ENCODE measurements at places on chromosomes 5 and 9. TPM values are rescaled to one million over a fixed set of nuclear protein-coding genes. Genes with fewer than 3 reads are reported as not detected.

DNA sequence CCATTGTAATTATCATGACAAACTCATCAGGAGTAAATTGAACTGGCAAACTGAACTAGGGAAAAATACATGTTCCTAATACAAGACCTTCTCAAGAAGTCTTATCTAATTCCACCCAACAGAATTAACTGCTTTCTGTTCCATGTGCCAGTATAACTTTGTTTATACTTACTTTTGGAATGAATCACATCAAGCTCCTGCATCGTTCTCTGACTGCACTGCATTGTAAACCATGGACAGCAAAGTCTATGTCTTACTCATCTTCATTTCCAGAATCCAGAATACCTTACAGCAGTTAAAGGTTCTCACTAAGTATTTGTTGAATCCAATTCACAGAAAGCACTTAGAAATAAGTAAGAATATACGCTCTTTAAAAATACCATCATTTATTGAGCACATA lies 102.8 kb downstream of the PLK2 start:
- no peak for DNase-seq

The EPB41L4B gene
- polyA plus RNA-seq: 10.5 TPM

The GRXCR2 gene
- polyA plus RNA-seq: not detected

DNA sequence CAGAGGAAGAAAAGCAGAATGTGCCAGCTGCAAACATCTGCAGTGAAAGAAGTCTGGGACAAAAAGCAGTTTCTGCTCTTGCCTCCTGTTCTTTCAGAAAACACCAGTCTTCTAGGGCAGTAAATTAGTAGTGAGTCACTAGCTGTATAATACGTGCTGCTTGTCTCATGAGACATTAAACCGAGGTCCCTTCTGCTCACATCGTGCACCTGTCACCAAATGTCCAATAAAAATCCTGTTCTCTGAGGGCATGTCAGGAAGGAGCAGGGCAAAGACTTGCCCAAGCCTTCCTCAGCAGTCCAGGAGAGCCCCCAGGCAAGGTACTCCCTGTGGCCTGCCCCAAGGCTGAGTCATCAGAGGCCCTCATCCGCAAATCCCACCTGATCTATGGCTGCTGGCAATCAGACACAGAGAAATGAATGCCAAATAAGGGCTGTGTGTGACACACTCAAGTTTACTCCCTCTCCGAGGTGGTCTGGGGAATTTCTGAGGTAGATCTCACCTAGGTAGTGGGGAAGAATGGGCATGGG lies 255.3 kb upstream of the SMARCA2 start:
- DNase-seq: peak; percentile 22

The THOC3 gene
- 15.7 TPM for polyA plus RNA-seq

DNA sequence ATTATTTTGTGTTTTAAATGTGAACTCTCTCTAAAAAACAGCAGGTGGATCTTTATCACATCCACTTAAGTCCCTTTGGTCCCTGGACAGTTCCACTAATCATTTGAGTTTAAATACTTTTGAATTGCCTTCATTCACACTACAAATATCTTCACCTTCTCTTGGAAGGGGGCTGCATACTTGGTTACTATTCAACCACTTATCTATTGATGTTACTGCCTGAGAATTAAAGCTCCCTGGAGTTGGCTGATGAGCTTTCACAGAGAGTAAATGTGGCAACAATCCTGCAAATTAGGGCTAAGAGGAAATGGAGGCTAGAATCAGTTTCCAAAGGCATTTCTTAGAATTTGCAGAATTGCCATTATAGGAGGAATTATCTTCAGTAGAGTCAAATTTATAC lies 180.4 kb downstream of the ST8SIA4 start:
- DNase-seq: no peak

The FAM78A gene
- polyA plus RNA-seq: 40.7 TPM

The MSMP gene
- not detected for polyA plus RNA-seq

The EGFL7 gene
- 59.5 TPM for polyA plus RNA-seq

GRCh38 chr5:156892864-156893263 lies 42.8 kb downstream of the PPP1R2B start:
- no peak for DNase-seq

DNA sequence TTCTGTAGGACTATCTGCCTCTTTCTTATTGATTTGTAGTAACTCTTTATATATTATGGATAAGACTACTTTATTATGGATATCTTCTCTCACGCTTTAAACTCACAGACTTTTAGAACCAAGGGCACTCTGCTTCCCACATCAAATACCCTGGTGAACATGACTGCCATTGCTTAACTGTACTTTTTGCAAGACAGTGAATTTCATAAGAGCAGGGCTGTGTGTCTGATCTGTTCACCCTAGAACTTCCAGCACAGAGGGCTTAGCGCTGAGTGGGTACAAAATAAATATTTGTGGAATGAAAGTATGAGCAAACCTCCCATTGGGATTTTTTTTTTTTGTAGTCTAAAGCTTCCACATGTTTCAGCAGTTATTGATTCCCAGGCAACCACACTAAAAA lies 84.8 kb downstream of the CFAP77 start:
- DNase-seq: no peak

DNA sequence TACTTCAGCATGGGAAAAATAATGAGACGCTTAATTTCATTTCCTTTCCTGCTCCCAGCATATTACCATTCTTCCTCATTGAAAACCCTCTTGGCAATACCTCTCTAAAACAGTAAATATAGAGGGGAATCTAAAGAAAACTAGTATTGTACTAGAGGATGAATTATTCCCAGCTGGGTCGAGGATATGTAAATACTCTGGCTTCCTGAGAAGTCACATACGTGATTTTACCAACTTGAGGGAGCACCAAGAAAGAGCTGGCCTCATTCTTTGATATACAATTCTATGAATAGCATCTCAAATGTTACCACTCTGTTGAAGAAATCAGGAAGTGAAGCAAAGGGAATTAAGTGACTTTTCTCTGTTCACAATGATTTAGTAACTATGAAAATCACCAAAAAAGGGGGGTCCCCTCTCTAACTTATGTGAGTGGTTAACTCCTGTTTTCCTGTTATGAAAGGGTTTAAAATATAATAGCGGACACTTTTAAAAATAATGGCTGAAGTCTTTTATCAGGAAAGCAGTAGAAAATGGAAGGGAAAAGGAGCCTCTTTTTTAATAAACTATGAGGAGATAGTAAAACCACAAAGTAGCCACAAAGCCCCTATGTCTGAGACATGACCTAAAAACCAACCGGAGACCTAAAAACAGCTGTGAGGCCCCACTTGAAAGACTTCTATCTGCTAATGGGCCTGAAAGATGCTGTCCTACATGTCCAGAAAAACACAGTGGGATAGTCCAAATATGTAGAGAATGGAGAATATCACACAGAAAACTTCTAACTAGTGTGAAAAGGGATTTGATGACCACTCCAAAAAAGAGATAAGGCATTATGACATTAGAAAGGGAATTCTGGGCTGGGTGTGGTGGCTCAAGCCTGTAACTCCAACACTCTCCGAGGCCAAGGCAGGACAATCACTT lies 42.6 kb downstream of the LPAR1 start:
- DNase-seq: peak; percentile 28
